ENCODE measurements at places on chromosomes 11 and 22.

GRCh38 chr11:17366495-17366894 is 14.9 kb downstream of the NCR3LG1 start:
- DNase-seq, result no peak

GRCh38 chr22:49568751-49569285 is 258.9 kb downstream of the BRD1 start:
- no peak for DNase-seq

DNA sequence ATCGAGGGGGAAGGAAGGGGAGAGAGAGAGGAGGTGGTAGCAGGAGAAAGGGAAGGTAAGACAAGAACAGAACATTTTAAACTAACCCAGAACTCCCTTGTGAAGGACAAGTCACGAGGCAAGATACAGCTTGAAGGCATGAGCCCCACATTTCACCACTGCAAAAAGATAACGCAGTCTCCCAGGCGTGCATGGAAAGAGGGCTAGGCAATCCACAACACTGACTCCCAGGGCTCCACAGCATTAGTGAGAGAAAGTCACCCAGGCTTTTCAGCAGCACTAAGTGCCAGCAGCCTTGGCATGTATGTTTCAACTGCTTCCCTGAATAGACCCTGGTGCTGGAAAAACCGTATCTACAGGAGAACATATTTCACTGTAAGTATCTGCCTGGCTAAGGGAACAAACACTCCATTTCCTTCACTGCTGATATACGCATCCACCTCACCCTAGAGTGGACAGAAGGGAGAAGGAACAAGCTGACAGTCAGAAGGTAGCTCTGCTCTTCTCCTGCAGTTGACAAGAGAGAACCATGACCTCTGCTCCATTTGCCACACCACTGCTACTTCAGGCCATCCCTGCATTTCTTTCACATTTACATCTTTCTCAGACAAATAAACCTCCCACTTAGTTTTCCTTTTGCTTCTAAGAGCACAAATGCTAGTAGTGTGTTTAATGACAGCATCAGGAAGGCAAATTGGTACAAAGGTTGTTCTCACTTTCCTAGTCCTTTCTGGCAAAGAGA is 87.9 kb downstream of the AMBRA1 start:
- DNase-seq, result no peak

DNA sequence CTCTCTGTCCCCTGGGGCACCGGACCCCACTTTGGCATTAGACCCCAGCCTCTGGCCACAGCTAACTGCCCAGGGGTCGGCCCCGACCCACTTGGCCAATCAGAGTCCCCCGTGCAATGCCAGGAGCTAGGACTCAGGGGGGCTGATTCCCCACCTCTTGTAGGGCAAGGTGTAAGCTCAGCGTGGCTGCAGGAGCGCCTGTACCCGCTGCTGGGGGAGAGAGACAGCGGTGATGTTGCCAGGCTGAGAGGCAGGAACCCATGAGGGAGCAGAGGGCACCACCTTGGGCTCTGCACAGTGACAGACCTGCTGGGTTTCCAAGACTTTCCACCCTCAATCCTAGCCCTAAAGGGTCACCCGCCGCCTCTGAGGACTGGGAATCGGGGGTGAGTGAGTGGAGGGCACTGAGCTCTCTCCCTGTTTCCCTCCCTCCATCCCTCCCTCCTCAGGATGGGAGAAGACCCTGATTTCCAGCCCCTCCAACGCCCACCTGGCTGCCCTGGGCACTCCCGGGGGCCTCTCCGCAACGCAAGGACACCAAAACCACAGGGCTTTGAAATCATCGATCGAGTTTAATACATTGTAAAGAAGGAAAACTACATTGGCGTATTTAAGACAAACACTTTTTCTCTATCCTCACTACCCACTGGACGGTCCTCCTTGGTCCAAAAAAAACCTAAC is 128.4 kb downstream of the ARHGAP8 start:
- no peak for DNase-seq

DNA sequence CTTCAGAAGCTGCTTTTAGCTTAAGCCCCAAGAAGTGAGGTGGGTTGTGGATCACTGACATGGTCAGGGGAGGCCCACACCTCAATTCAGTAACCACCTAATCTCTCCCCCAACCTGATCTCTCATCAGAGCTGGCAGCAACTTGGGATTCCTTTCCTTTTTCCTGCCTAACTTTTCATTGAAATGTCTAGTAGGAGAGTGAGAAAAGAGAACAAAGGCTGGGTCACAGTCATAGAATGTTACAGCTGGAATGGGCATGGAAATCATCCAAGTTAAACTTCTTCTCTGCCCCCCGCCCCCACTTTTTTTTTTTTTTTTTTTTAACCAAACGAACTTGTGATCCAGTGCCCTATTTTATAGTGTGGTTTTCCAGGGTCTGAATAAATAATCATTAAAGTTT is 91.8 kb downstream of the RNF169 start:
- DNase-seq, result no peak

DNA sequence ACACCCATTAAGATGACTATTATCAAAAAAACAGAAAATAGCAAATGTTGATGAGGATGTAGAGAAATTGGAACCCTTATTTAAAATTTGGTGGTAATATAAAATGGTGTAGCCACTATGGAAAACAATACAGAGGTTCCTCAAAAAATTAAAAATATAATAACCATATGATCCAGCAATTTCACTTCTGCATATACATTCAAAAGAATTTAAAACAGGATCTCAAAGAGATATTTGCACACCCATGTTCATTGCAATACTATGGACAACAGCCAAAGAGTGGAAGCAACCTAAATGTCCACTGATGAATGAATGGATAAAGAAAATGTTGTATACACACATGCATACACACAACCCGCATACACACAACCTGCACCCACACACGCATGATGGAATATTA is 102.2 kb downstream of the FAM168A start:
- no peak for DNase-seq

DNA sequence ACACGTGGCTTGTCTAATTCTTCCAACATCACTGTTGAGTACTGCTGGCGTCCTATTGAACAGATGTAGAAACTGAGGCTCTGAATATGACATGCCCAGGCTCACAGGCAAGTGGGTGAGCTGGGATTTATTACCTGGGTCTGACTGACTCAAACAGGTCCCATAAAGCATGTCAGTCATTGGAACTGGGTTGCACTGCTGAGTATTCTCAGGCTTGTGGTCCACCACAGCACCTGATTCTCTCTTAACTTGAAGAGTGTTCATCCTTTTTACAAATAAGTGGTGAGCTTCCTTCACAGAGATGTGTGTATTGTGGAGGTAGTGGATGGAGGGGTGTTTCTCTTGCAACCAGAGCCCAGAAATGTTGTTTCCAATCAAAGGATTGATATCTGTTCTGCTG is 44.5 kb downstream of the SC5D start:
- no peak for DNase-seq
